Fibroblast of skin of left biceps (primary cell): ENCODE measurements at places on chromosomes 7 and 10.

DNA sequence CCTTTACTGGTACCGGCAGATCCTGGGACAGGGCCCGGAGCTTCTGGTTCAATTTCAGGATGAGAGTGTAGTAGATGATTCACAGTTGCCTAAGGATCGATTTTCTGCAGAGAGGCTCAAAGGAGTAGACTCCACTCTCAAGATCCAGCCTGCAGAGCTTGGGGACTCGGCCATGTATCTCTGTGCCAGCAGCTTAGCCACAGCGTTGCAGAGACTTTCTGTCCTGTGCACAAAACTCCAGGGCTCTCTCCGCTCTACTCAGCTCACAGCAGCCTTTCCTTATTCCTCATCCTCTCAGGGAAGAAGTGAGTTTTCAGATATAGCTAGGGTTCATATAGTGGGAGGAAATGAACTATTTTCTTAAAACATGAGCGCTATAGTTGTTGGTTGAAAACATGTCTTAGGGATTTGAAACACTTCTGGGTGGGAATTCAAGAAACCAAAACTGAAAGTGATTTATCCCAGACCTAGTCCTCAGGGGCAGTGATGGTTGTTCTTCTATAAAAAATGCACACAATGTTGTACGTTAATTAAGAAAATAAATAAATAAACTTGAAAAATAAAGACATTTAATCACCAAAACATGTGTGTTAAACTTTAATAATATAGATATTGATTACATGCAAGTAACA lies 150.2 kb upstream of the PRSS58 start:
- DNase-seq, result no peak

DNA sequence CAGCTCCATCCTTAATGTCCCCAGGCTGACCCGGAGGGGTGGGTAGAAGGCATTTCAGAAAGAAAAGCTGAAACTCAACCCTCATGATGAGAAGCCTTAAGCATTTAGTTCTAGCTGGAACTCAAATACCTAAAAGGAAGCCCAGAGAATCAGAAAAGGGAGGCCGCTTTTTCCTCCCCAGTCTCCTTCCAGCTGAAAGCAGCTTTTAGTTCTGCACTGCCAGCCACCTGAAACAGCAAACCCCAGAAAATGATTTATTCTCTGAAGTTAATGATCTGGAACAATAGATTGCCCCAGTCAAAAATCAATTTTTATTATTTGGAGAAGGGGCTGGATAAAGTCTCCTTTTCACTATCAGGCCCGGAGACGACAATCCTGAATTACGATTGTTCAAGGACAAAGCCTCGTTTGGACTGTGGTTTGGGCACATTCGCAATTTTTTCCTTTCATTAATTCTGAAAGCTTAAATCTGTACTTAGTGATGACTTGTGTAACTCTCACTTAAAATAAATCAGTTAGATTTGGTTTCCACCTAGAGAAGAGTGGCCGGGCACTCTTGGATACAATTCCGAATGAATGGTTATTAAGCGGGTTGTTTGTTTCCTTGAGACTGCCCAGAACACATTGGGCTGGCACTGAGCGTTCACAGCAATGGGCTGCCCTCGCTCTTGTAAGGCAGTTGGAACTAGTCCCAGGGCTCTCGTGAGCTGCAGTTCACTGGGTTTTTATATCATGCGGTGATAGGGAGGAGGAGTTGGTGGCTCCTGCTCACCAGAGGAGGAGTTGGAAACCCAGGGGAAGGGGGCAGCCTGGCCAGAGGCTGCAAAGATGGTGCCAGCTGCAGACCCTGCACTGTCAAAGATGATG lies 262.2 kb downstream of the CCSER2 start:
- no peak for DNase-seq

- no peak for DNase-seq
These were observed 681.2 kb upstream of the FOXK1 start for GRCh38 chr7:4000934-4001333.

DNA sequence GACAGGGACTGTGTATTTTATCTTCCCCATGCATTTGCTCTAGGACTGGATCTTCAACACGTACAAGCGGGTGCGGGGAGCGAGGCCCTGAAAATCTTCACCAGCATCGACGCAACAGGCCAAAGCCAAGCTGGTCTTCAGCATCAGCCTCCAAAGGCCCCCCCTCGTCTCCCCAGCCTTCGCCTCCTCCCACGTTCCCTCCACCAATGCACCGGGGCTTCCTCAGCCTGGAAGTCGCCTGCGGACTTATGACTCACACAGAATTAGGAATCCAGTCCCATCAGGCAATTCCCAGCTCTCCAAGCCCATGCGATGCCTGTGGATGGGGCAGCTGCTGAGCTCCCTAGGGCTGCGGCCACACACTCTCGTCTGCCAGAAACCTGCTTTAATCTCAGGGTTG lies 36.3 kb upstream of the RNF32 start:
- DNase-seq, result no peak

DNA sequence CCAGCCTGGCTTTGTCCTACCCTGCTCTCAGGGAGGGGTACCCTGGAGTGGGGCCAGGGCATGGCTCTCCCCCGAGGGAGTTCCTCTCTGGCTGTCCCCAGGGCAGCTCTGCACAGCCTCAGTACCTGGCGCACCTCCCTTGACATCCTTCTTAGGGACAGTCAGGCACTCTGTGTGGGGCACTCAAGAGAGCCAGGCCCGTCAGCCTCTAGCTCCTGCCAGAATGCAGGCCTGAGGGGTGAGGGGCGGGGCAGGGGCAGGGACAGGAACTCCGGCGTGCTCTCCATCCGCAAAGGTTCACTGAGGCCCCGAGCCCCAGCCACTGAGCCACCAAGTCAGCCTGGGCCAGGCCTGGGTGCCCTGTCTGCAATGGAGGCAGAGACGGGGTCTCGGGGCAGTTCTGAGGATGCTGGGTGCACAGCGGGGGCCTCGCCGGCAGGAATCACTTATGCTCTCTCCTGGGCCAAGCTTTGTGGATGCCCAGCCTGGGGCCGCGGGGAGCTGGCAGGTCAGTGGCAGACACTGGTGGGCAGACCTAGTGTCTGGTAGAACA lies 10.1 kb downstream of the LIMK1 start:
- no peak for DNase-seq

- DNase-seq, result peak; percentile 81
These were observed 135.2 kb downstream of the CUX1 start for GRCh38 chr7:101952355-101953247.

GRCh38 chr10:35041502-35041879 lies 48.6 kb downstream of the CUL2 start:
- no peak for DNase-seq

- peak; percentile 96 for DNase-seq
These were observed 542.3 kb upstream of the MBL2 start for GRCh38 chr10:53314876-53315275.

DNA sequence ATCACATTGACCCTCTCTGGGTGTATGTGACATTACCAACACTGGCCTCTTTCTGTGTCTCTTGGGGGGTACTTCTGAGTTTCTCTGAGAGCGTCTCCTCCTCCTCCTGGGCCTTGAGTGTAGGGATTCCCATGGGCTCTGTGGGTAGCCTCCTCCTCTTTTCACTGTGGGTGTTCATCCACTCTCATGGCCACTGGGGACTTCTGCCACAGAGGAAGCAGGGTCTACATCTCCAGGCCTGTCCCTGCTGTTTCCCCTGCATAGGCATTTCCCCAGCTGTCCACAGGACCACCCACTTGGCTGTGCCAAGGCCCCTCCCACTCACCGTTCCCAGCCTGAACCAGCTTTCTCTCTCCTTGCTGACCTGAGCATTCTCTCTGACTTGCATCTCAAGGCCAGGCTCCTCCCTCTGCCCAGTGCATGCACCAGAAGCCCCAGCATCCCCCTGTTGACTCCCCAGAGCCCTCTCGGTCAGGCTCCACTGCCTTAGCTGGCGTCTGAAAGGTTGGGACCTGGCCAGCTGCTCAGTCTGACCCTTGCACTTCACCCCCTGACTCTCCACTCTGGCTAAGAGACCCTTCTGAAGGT lies 487.6 kb downstream of the GLRX3 start:
- no peak for DNase-seq

DNA sequence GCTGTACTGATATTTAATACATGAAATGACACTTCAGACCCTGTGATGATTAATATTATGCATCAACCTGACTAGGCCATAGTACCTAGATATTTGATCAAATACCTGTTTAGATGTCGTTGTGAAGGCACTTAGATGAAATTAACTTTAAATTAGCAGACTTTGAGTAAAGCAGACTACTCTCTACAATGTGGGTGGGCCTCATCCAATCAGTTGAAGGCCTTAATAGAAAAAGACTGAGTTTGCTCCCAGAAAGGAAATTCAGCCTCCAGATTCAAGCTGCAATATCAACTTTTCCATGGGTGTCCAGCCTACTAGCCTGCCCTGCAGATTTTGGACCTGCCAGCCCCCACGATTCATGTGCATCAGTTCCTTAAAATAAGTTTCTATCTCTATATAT lies 68.6 kb upstream of the TMEM168 start:
- no peak for DNase-seq

DNA sequence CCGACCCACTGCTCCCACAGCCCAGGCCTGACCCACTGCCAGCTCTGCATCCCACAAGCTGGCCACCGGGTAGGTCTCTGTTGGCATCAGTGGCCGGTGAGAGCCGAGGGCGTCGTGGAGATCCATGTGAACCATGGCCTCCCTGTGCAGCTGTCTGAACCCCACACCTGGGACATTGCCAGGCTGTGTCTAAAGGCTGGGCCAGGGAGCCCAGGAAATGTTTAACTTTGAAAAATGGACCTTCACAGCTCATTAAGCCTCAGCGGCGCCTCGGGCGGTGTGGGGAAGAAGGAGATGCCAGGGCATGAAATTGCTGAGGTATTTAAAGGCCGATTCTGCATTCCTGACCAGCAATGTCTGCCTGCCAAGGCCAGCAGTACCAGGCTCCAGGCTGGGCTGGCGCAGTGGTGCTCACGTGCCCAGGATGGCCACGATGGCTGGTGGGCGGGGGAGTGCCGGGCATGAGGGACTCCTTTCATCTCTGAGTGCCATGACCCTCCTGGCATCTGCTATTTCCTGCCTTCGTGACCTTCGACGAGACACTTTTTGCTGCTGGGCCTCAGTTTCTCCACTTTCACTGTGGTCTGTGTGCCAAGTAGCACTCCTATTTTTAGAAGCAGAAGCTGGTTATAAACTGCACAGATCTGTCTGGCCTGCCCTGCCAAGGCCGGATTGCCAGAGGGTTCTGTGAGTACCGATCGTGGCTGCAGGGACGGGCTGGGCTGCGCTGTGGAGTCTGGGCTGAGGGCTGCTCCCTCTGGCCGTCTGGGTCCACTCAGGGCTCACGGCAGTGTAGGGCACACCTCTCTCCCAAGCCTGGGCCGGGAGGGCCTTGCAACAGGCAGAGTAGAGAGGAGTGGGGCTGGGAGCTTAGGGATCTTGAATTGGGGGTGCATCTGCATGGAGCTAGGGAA lies 21.8 kb downstream of the ELFN1 start:
- no peak for DNase-seq

DNA sequence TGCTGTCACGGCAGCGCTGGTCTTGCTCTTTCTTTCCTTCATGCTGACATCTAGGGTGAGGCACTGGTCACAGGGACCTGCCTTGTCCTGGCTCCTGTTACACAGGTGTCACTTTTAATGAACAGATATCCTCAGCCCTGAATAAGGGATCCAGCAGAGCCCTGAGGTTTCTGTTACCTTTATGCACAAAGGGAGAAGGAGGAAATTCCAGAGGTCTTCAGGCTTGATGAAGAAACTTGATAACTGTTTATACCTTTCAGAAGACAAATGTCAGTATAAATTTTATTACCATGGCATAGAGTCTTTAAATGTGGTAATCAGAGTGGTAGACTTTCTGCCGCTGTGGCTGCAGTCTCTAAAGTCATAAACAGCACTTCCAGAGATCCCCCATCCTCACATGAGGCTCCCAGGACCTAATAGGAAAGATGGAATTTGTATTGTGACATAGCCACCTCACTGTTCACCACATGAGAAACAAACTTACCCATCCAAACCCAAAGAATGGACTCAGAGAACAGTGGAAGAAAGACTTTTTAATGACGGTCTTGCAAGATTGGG lies 2.7 kb downstream of the LRRC27 start:
- no peak for DNase-seq

- no peak for DNase-seq
These were observed 43.0 kb downstream of the GNA12 start for GRCh38 chr7:2800931-2801688.

- no peak for DNase-seq
These were observed 546.8 kb downstream of the LRMDA start for GRCh38 chr10:75978213-75978612.

DNA sequence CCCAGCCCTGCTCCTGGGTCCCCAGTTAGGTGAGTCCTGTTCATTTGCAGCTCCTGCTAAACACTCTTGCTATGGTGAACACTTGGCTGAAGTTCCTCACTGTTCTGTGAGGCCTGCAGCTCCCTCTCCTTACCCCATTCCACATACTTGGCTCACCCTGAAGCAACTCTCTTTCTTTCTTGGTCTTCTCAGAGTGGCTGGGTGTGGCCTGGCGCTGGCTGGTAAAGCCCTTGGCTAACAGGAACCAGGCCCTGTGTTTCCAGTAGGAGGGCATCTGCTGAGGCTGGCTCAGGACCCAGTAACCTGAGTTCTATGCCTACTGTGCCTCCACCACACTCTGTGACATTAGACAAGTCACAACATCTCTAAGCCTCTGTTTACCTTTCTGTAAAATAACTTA lies 53.1 kb upstream of the COL13A1 start:
- DNase-seq, result no peak

GRCh38 chr7:21140622-21141021 lies 287.3 kb upstream of the SP4 start:
- no peak for DNase-seq

DNA sequence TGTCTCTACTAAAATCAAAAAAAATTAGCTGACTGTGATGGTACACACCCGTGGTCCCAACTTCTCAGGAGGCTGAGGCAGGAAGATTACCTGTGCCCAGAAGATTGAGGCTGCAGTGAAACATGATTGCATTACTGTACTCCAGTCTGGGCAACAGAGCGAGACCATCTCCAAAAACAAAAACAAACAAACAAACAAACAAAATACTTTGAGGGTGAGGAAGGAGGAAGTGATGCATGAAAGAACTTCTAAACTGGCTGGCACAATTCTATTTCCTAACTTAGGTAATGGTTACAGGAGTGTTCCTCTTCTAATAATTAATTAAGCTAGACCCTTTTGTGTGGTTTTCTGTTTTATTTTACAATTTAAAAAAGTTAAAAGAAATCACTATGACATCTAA lies 15.5 kb downstream of the WAPL start:
- DNase-seq, result no peak

GRCh38 chr10:125911990-125912389 lies 15.6 kb downstream of the FANK1 start:
- DNase-seq, result no peak

- DNase-seq, result no peak
These were observed 57.0 kb downstream of the ICA1 start for GRCh38 chr7:8205031-8205387.

GRCh38 chr7:57179776-57180415 lies 47.7 kb upstream of the ZNF479 start:
- DNase-seq, result no peak

- no peak for DNase-seq
These were observed 40.3 kb downstream of the FAM20C start for GRCh38 chr7:232410-233248.

GRCh38 chr7:106583100-106583499 lies 77.9 kb downstream of the CCDC71L start:
- peak; percentile 94 for DNase-seq

GRCh38 chr10:19451937-19452336 lies 364.3 kb upstream of the PLXDC2 start:
- no peak for DNase-seq

GRCh38 chr7:2861509-2861908 lies 17.4 kb upstream of the GNA12 start:
- DNase-seq, result no peak

GRCh38 chr10:131778385-131778784 lies 122.4 kb upstream of the PPP2R2D start:
- DNase-seq, result no peak

GRCh38 chr7:106313966-106314365 lies 29.2 kb upstream of the NAMPT start:
- no peak for DNase-seq
